Activated T-cell treated with anti-CD3 and anti-CD28 coated beads, Interleukin-2, amount 50 U/mL, for 72 hours (primary cell): ENCODE measurements at places on chromosomes 4 and X. TPM values are rescaled to one million over a fixed set of nuclear protein-coding genes. Genes with fewer than 3 reads are reported as not detected.

The TMEM154 gene
- 22.0 TPM for total RNA-seq

DNA sequence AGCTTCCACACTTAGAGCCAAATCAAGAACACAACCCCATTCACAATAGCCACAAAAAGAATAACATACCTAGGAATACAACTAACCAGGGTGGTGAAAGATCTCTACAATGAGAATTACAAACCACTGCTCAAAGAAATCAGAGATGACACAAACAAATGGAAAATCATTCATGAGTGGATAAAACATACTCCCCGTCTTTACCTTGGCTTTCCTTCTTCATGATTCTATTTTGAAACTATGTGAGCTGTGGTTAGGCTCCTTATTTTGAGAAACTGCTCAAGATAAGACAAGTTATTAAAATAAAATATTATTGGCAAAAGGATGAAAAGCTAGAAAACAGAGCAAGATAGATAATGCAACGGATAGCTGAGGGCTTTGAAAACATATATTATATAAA, 598.1 kb upstream of the FAT1 start:
- H3K27me3 ChIP-seq, result no peaks in the 10 kb centered on the region
- no peak overlapping the region for H3K4me3 ChIP-seq
- H3K4me1 ChIP-seq, result no peaks in the 10 kb centered on the region
- no peak overlapping the region for H3K27ac ChIP-seq

- no peaks in the 10 kb centered on the region for H3K4me1 ChIP-seq
- H3K27ac ChIP-seq, result no peak overlapping the region
- no peaks in the 10 kb centered on the region for H3K36me3 ChIP-seq
- H3K4me3 ChIP-seq, result no peak overlapping the region
- H3K27me3 ChIP-seq, result no peaks in the 10 kb centered on the region
Observed at GRCh38 chrX:36898301-36898700, 109.9 kb upstream of the FAM47C start.

GRCh38 chrX:116009346-116009745, 161.2 kb upstream of the AGTR2 start:
- no peak for DNase-seq
- peaks cover 25% of the 10 kb centered on the region for H3K27me3 ChIP-seq
- H3K27ac ChIP-seq, result no peak overlapping the region
- peaks cover 3% of the 10 kb centered on the region for H3K36me3 ChIP-seq
- no peaks in the 10 kb centered on the region for H3K4me1 ChIP-seq
- no peak overlapping the region for H3K4me3 ChIP-seq

DNA sequence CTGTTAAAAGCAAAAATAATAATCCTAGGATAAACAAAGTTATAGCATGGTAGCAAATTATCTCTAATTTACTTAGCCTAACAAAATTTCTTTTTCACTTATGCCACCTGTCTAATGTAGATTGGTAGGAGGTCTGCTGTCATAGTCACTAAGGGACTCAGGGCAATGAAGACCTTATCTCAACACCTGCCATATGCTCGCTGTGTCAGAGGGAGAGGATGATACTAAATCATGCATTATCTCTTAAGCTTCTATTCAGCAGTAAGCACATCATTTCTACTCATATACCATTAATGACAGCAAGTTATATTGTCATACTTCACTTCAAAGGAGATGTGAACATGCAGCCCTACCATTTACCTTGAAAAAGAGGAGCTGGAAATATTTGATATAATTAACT, 44.1 kb downstream of the AFM start:
- H3K4me1 ChIP-seq, result no peaks in the 10 kb centered on the region
- H3K27ac ChIP-seq, result no peak overlapping the region
- no peaks in the 10 kb centered on the region for H3K36me3 ChIP-seq
- peaks cover 14% of the 10 kb centered on the region for H3K27me3 ChIP-seq
- DNase-seq, result no peak
- H3K4me3 ChIP-seq, result no peak overlapping the region

- DNase-seq, result no peak
- H3K4me3 ChIP-seq, result no peak overlapping the region
- peaks cover 6% of the 10 kb centered on the region for H3K4me1 ChIP-seq
Observed at GRCh38 chrX:112837531-112837930, 3.1 kb downstream of the AMOT start.
